Urinary bladder (tissue), 4 donors: ENCODE measurements at places on chromosomes 16 and 17.
A peak's percentile ranks its signal among the peaks of the same experiment; 100 is the strongest.

- no peak for DNase-seq
These were observed 10.8 kb downstream of the TMEM235 start for GRCh38 chr17:78242024-78242742.

GRCh38 chr16:79599256-79599836 is 1.2 kb downstream of the MAF start:
- no peak for DNase-seq

DNA sequence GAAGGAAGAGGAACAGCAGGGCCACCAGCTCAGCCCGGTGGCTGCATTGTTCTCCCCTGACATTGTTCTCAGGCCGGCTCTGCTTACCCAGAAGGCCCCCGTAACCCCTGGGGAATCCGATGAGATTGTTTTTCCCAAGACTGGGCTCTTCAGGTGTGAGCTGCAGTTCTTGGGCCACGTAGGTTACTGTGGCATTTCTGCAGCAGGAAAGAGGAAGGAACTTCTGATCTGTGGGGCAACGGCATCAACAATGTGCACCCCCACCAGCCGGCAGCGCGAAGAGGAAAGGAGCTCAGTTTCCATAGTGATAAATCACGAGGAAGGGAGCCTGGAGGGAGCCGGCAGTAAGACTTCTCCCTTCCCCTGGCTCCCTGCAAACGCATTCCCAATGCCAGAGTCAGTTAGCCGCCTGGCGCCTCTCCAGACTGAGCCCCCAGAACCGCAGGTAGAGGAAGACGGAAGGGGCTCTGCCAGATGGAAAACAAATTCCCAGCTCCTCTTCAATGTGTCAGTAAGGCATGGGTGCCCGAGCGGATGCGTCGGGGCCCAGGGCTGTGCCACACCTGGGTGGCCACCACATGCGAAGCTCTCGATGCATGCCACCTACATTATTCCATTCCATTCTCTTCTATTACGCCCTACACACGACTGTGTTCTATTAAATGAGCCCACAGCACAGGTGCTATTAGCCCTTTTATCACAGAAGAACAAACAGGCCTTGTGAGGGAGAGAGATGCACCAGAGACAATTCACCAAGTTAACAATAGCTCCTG is 21.5 kb upstream of the PECAM1 start:
- no peak for DNase-seq

DNA sequence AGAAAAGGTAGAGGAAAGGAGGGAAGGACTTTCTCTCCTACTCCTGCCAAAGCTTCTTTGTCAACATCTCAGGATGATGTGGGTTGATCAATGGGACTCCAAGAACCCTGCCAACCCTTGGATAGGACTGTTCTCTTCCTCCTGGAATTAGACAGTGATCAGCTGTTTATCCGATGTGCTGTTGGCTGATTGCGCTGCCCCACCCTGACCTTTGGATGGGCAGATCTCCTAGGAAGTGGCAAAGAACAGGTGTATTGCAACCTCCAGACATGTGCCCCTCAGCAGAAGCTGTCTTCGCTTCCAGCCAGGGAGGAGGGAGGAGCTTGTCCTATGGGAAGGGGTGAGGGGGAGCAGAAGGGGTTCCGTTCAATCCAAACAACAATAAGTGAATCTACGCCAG is 30.5 kb downstream of the SLC5A11 start:
- no peak for DNase-seq

GRCh38 chr16:68009157-68009735 is 6.5 kb downstream of the DPEP2NB start:
- no peak for DNase-seq

DNA sequence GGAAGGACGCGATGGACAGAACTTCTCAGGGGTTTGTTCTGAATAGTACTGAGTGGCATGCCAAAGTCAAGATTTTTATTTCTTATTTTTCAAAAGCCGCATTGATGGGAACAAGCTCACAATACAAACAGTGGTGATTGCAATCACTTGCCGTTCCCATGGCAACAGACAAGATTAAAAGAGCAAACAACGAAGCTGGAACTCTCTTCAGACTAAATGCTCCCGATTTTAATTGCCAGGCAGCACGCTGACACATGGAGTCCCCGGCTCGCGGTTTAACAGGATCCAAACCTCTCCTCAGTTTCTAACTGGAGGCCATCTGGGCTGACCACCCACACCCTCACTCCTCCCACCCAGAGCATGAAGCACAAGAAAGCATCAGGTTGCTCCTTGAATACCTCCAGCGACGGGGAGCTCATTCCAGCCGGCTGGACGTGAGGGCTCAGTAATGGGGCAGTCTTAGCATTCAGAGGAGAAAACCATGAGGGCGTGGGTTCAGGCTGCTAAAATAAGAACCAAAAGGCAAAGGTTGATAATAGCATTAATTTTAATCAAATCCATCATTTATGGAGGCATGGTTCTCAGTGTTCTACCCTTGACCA is 41.5 kb downstream of the AIPL1 start:
- DNase-seq: peak; percentile 46

DNA sequence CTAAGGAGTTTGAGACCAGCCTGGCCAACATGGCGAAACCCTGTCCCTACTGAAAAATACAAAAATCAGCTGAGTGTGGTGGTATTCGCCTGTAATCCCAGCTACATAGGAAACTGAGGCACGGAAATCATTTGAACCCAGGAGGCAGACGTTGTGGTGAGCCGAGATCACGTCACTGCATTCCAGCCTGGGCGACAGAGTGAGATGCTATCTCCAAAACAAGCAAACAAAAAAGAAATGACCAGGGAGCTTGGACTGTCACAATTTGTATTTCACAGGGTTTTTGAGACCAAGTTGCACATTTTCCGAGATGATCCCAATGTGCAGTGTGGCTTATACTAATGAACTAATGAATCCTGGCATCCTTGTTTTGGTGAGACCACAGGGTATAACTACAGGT is 156.5 kb downstream of the SLC39A11 start:
- no peak for DNase-seq

DNA sequence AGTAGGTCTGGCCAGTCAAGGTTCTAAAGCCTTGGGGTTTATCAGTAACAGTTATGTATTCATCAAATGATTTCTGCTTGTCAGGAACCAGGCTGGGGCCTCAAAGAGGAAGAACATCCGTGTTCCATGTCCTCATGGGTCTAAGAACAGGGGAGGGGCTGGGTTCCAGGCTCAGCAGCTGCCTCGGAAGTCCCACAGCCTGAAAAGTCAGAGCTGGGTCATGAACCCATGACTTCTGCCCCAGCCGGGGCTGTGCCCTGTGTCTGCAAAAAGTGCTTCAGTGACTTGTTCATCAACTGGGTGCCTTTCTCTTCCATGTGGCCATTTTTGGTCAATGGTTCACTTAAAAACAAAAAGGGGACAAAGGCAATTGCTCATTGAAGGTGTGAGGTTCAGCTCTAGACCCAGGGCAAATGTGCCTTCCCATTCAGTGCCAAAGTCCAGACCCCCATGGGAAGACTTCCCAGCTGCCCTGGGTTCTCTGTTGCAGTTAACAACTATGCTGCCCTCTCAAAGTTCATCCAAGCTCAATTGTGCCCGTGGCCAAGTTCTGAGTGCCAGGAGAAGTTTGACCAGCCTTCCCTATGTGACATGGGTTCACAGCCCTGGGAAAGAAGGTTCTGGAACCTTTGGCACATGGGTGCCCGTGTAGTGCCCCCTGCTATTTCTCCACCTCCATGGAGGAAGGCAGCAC is 18.5 kb downstream of the TBKBP1 start:
- no peak for DNase-seq

DNA sequence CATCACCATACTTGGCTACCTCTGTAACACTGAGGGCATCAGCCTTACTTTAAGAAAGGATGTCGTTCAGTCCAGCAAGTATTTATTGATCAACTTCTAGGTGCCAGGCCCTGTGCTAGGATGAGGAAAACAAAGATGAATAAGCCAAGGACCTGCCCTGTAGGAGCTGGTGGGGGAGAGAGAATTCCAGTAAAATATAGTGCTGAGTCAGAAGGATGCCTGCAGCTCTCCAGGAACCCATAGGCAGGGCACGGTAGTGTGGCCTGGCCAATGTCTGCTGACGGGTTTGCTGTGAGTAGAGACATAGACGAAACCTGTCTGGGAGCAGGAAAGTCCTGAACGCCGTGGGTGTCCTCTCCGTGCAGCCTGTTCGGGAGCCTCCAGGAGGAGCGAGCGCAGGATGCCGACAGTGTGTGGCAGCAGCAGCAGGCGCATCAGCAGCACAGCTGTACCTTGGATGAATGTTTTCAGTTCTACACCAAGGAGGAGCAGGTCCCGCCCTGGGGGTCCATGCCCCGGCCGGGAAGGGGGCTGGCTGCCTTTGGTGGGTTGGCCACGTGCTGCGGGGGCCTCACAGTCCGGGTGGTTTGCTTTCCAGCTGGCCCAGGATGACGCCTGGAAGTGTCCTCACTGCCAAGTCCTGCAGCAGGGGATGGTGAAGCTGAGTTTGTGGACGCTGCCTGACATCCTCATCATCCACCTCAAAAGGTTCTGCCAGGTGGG is 55.6 kb downstream of the USP43 start:
- DNase-seq: no peak

GRCh38 chr17:4598776-4599504 is 14.6 kb downstream of the SMTNL2 start:
- no peak for DNase-seq

DNA sequence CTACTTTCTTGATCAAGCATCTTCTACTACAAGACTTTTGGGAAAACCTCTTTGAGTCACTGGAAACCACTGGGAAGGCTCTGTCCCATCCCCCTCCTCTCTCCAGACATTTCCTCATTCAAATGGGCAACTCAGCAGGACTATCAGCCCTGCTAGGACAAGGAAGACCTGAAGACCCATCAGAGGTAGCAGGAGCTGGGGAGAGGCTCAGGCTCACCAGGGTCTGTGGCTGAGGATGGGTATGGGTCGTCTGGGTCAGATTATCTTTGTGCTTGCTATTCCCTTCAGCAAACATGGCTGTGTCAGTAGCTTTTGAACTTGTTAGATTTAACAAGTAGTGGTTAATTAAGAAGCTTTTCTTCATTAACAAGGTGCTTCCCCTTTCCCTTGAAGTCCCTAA is 15.0 kb upstream of the NF1 start:
- DNase-seq: no peak
